Left renal cortex interstitium (tissue), 4 donors: ENCODE measurements at places on chromosomes 2 and 18. TPM values are rescaled to one million over a fixed set of nuclear protein-coding genes. Genes with fewer than 3 reads are reported as not detected.

DNA sequence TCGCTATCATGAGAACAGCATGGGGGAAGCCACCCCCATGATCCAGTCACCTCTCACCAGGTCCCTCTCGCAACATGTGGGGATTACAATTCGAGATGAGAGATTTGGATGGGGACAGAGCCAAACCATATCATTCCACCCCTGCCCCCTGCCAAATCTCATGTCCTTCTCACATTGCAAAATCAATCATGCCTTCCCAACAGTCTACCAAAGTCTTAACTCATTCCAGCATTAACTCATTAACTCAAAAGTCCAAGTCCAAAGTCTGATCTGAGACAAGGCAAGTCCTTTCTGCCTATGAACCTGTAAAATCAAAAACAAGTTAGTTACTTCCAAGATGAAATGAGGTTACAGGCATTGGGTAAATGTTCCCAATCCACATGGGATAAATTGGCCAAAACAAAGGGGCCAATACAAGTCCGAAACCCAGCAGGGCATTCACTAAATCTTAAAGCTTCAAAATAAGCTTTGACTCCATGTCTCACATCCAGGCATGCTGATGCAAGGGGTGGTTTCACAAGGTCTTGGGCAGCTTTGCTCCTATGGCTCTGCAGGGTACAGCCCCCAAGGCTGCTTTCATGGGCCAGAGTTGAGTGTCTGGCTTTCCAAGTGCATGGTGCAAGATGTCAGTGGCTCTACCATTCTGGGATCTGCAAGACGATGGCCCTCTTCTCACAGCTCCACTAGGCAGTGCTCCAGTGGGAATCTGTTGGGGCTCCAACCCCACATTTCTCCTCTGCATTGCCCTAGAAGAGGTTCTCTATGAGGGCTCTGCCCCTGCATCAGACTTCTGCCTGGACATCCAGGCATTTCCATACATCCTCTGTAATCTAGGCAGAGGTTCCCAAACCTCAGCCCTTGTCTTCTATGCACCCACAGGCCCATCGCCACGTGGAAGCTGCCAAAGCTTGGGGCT, 14.8 kb downstream of the TAF1B start:
- DNase-seq, result no peak

GRCh38 chr2:29632018-29632417, 289.4 kb downstream of the ALK start:
- DNase-seq, result no peak

- DNase-seq, result no peak
These were observed 271.5 kb upstream of the LYPD1 start for GRCh38 chr2:132941296-132942020.

The RPL37A gene
- 2,178 TPM for polyA plus RNA-seq

The GPBAR1 gene
- polyA plus RNA-seq, result 3.0 TPM
